ENCODE measurements at places on chromosomes 4 and X.

- DNase-seq: no peak
Observed at GRCh38 chr4:98645527-98645926, 12.9 kb downstream of the TSPAN5 start.

DNA sequence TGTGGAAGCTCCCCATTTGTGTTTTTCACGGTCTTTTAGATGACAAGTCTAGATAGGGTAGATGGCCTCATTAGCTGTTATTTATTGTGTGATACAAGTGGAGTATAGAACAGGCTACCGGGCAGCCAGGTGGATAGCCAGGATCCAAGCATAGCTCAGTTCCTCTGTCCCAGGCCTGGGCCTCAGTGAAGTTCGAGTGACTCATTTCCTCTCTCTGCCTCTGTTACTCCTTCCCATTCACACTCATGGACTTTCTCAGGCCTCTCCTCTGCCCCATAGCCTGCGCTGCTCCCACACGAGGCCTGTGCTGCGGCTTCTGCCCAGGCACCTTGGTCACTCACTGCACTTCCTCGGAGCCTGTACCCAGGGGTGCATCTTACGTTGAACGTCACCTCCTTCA lies 54.5 kb downstream of the TENM3 start:
- DNase-seq: no peak

DNA sequence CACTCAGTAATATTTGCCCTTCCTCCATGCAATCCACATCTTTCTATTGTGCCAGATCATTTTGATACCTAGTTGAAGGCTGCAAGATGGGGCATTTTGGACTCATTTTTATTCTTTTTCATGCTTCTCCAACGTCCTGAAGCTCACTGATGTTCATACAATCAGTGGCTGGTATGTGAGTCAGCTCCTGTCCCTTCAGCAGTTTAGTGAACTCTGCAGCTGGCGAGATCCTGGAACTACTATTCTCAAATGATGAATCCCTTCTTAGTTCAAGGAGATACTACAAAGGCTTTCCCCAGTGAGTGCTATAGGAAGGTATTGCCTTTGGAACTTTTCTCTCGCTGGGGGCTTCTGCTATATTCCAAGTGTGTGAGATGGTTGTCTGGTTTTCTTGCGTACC lies 9.6 kb upstream of the CCDC149 start:
- DNase-seq: no peak

DNA sequence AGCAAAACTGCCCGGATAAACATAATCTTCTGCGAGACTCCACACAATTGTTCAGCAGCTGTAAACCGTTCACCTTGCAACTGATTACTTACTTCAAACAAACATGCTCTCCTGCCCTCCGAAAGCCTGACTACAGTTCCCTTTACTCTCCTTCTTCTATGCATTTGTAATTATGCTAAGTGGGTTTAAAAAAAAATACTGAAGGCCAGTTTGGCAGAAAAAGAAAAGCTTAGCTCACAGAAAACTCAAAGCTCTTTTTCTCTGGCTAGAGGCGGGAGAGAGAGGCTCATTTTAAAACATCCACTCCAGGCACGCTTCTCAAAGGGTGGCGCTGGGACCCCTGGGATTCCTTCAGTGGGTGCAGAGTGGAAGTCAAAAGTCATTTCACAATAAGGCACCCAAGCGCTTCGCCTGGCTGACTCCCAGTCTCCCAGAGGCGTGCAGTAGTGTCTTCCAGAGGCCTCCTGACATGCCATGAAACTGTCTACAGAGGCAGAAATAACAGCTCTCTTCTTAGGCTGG lies 1.9 kb downstream of the DHRSX start:
- DNase-seq: no peak

- DNase-seq: no peak
Observed at GRCh38 chr4:87560802-87561201, 31.6 kb upstream of the SPARCL1 start.

GRCh38 chr4:60682901-60683300 lies 517.2 kb upstream of the ADGRL3 start:
- DNase-seq: no peak

GRCh38 chr4:182604953-182605352 lies 312.2 kb downstream of the DCTD start:
- DNase-seq: no peak

- DNase-seq: no peak
Observed at GRCh38 chr4:23038626-23039491, 346.1 kb downstream of the GBA3 start.

GRCh38 chr4:80613470-80613869 lies 277.9 kb downstream of the CFAP299 start:
- no peak for DNase-seq

DNA sequence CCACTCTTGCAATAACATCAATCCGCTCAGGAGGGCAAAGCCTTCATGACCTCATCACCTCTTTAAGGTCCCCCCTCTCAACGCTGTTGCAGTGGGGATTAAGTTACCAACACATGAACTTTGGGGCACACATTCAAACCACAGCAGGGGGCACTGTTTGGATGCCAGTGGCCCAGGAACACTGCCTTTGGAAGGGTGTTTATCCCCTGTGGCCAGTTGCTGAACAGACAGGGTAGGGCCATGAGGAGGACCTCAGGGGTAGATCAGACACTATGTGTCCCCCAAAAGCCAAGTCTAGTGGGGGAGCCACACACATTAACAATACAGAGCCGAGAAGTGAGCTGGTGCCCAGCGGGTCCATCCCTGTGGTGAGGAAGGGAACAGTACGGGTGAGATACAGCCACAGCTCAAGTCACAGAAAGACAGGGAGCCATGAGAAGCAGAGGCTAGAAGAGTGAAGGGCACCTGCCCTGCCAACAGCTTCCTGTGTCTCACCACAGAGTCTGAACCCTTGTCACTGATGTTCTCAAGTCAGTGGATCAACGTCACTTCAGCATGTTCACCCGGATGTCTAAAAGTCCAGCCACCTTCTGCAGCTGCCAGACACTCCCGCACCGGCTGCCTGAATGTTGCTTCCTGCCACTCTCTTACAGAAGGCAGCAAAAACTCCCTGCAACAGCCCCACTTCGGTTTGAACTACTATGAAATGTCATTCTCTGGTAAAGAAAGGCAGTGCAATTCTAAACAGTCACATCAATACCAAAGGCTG lies 19.9 kb upstream of the MXD4 start:
- no peak for DNase-seq

GRCh38 chr4:68347845-68348244 lies 2.0 kb downstream of the YTHDC1 start:
- DNase-seq: no peak
